ENCODE measurements at places on chromosomes 6 and 20.

DNA sequence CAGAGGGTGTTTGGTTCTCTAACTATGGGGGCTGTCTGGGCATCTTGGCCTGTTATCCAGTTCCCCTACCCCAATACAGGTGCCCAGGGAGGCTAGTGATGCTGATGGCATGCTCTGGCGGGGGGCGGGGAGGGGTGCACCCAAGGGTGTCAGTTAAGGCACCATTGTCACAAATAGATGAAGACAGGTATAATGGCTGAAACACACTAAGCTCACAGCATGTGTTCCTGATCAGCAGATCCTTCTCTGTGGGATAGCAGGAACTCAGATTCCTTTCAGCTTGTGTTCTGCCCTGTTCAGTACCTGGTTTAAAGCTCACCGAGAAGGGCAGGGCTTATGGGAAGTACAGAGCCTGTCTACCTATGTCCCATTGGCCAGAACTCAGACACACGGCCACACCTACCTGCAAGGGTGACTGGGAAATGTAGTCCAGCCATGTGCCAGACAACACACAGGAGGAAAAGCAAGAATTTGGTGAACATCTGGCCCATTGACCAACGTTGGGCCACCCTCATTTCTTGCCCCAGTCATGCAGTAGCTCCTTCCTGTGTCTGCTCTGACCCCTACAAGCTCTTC, 3.4 kb upstream of the RSPO4 start:
- DNase-seq = no peak

GRCh38 chr6:91486200-91486599, 899.3 kb upstream of the MAP3K7 start:
- no peak for DNase-seq

DNA sequence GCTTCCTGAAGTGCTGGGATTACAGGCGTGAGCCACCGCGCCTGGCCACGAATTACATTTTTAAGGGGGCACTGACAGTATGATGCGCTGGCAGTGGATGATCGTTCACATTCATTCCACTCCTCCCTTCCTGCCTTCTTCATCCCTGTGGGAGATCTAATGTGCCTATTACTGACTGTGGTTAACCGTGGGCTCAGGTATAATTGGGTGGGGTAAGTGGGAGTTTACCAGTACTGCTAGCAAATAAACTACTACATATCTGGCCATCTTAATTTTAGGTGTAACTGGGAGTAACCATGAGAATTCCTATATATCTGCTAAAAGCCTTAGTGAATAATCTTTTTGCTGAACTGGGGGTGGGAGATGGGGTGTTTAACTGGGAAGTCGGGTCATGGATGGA, 6.5 kb upstream of the BLOC1S5 start:
- no peak for DNase-seq

GRCh38 chr6:130778946-130779657, 48.1 kb upstream of the SMLR1 start:
- DNase-seq = no peak

DNA sequence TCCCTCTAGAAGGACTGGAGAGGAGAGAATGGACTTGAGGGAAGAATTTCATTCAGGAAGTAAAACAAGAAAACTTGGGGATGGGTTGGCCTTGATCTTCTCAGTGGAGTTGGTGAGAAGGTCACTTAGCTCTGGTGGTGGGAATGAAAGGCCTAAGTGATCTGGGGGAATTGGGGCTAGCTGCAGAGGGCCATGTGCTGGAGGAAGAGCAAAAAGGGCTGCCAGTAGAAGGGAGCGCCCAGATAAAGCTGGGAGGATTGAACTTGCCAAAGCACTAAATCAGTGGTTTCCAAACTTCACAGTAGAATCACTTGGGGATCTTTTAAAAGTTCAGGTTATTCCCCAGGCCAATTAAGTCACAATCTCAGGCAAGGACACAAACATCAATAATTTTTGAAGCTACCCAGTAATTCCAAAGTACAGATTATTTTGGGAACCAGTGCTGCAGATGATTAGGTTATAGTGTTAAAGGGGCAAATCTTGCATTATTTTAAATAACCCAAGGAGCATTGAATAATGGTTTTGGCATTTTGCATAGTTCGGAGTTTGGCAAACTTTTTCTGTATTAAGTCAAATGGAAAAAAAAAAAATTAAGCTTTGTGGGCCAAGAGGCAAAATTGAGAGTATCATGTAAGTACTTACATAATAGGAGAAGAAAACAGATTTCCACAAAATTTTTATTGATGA, 36.5 kb upstream of the RFPL4B start:
- no peak for DNase-seq

DNA sequence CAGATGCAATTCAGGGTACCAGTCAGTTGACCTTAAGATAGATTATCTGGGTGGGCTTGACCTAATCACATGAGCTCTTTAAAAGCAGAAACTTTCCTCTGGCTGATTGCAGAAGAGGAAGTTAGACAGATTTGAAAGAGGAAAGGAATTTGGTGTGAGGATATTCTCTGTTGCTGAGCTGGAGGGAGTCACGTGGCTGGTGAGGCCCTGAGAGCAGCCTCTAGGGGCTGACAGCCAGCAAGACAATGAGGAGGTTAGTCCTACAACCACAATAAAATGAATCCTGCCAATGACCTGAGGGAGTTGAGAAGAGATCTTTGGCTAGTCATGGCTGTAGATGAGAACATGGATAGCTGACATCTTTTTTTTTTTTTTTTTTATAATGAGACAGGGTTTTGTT, 87.0 kb upstream of the B3GAT2 start:
- no peak for DNase-seq

GRCh38 chr6:139334806-139335446, 39.5 kb downstream of the CITED2 start:
- no peak for DNase-seq

DNA sequence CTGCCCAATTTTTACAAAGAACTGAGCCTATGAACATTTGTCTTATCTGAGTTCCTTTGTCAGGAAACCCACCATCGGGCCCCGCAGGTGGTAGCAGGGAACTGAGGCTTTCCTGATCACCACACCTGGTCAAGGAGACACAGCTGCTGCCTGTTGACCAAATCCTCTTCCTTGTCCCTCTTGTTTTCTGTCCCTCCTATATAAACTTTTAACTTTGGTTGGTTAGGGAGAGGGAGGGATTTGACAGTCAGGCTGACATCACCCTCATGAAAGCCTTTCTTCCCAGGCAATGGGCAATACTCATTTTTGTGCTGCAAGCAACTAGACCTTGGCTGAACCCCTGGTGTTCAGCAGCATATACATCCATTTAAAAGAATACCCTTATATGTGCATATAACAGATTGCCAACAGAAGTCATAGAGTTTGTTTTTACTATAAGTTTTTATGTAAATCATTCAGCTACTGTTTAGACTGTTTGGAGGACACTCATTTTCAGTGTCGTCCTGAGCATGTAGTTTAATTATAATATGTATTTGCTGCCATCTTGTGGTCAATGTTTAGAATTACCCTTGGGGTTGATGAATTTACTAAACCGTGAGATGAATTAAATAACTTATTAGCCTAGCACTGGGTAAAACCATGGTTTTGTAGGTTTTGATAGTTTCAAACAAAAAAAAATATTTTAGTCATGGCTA, 17.0 kb downstream of the CRISP1 start:
- DNase-seq = no peak

DNA sequence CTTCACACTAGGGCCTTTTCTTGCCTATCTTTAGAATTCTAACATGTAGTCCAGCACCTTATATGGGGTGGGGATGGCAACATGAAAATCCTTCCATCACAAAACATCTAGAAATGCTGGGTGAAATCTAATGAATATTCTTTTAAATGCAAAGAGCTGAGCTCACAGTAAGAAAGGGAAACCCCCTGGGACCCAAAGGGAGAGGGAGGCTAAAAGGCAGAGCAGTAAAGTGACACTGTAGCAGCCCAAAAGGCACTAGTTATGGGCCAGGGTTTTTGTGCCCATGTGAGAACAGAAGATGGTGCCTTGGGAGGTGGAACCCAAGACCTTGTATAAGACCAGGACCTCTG, 66.7 kb downstream of the TRAM2 start:
- DNase-seq = no peak

DNA sequence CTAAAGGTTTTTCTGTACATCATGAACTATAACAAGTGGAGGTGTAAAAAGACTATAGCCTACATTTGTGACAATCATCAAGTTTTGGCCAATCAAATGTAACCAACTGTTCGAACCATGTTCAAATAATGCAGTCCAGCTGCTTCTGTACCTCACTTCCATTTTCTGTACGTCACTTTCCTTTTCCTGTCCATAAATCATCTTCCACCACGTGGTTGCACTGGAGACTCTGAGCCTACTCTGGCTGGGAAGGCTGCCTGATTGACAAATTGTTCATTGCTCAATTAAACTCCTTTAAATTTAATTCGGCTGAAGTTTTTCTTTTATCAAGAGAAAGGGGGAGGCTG, 270.4 kb upstream of the JARID2 start:
- DNase-seq = no peak

DNA sequence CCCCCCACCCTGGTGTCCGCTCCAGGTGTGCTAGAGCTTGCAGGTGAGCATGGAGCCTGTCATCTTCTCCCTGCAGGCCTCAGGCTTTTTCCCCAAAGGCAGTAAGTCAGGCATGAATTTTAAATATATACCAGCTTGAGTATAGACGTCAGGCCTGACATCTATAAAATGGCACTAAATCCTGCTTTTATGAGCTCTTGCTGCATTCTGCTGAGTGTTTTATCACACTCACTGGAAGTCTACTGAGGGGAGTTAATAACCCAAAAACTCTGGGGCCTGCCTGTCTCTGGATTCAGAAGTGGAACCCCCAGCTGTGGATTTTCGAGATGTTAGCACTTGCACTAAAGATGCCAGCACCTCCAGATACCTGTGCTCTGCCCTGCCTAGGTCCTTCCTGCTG, 133.4 kb upstream of the TOP1 start:
- no peak for DNase-seq

GRCh38 chr6:141264101-141264500, 868.6 kb upstream of the GJE1 start:
- no peak for DNase-seq

DNA sequence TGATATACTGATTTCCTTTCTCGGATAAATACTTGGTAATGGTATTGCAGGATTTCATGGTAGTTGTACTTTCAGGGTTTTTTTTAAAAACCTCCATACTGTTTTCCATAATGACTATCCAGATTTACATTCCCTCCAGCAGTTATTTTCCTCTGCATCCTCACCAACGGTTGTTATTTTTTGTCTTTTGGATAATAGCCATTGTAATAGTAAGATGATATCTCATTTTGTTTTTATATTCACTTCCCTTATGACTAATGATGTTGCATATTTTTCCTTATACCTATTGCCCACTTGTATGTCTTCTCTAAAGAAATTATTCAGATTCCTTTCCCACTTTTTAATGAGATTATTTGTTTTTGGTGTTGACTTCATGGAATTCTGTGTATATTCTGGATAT, 231.0 kb downstream of the MEI4 start:
- DNase-seq = no peak

GRCh38 chr20:10201321-10201870, 17.2 kb upstream of the SNAP25 start:
- no peak for DNase-seq

GRCh38 chr6:41042226-41043055, at the start of gene TSPO2:
Gene TSPO2 (plus strand): TSS chr6:41042467. CDS start chr6:41042986, 519 bp downstream.
- DNase-seq = no peak

DNA sequence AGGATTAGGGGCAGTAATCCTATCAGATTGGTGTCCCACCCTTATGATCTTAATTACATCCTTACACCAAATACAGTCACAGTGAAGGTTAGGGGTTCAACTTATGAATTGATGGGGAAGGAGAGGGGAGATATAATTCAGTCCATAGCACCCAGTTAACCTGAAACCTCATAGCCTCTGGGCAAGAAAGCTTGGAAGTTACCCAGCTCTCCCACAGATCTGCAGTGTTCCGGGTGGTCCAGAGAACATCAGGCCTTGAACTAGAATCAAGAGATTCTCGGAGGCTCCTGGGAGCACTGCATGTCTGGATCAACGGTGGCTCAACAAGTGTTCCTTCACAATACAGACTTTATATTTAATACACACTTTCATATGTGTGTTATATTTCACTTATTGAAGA, 392.6 kb upstream of the MARCKS start:
- DNase-seq = no peak

DNA sequence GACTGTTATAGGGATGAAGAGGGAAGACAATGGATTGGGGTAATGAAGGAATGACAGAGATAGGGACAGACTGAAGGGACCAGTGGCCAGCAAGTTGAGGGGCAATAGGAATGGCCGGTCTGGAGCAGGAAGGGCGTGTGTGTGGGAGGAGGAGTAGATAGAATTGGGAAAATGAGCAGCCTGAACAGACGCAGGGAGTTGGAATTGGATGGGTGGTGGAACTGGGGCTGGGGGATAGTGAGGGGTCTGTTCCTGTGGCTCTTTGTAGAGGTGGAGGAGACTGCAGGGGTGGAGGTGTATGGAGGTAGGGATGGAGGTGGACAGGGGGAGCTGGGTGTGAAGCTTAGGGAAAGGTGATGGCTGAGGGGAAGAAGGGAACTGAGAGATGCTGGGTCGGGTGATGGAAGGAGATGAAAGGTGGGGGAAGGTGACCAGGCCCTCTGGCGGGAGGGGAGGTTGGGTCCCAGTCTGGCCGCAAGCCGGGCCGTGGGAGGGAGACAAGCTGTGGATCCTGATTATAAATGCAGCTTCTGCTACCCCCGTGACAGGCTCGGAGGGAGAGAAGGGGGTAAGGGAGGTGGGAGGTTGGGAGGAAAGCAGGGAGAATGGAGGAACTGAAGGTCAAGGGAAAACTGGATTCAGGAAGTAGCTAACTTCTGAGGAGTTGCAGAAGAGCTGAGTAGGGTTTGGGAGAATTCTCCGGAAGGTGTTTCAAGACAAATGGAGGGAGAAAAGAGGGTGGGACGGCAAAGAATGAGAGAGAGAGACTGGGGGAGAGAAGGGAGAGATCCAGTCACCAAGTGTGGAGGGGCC, 5.2 kb downstream of the SYNGAP1 start:
- no peak for DNase-seq

- DNase-seq = no peak
These were observed 129.8 kb downstream of the FOXO3 start for GRCh38 chr6:108690326-108691049.

DNA sequence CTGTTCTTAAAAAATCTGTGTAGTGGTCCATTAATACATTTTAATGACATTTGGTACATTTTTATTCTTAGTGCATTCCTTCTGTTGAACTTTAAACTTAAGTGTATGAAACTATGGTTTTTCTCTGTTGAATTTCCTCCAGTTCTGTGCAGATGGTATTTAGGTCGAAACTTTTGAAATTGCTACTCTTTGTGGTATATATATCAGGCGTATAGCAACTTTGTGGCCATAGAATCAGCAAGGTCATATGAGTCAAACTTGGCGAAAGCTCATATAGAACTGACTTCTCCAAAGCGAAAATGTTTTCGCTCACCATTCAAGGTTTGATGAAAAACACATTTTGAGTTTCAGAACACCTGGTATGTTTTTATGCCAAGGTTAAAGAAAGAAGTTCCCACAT, 93.7 kb downstream of the MAP3K4 start:
- no peak for DNase-seq

- DNase-seq = no peak
These were observed 98.8 kb downstream of the ASXL1 start for GRCh38 chr20:32456869-32457478.

Measured in activated T-helper 1 cell treated with anti-CD3 and anti-CD28 coated beads, Interleukin-2, amount 50 U/mL, for 16 hours (primary cell).